Activated T-helper 1 cell treated with anti-CD3 and anti-CD28 coated beads, Interleukin-12 subunit alpha, Interleukin-12 subunit beta, Interleukin-2, Interleukin-4 antibody, amounts not matched to agents 30 ng/mL and 10 ng/mL and 1 ng/mL, durations not matched to agents 14 hours and 24 hours and 36 hours (primary cell): ENCODE measurements at places on chromosomes 11 and 22. TPM values are rescaled to one million over a fixed set of nuclear protein-coding genes. Genes with fewer than 3 reads are reported as not detected.

GRCh38 chr22:30717331-30717921 is 22.8 kb downstream of the OSBP2 start:
- peak overlapping the region; percentile 48 for H3K27ac ChIP-seq
- DNase-seq, result no peak
- peaks cover 5% of the 10 kb centered on the region for H3K36me3 ChIP-seq
- peaks cover 13% of the 10 kb centered on the region for H3K4me1 ChIP-seq

GRCh38 chr22:20238901-20239675 is 29.0 kb downstream of the RTN4R start:
- peaks cover 7% of the 10 kb centered on the region for H3K4me1 ChIP-seq
- H3K36me3 ChIP-seq, result no peaks in the 10 kb centered on the region
- no peaks in the 10 kb centered on the region for H3K27me3 ChIP-seq
- H3K4me3 ChIP-seq, result no peak overlapping the region

DNA sequence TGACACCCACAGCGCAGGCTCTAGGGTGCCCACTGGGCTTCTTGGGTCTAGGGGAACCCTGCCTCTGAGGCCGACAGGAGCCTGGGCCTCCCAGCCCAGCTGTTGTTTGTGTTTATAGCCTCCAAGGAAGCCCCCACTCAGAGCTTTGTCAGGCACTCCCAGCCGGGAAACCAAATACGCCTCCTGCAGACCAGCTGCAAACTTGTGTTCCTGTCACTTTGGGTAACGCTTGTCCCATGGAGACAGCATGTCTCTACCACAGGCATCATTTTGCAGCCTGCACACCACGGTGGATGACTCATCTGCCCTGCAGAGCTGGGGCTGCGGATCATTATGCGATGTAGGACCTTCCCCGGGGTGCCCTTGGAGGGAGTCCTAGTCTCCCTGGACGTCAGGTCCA is 40.6 kb upstream of the CRYBB3 start:
- no peaks in the 10 kb centered on the region for H3K27me3 ChIP-seq
- no peaks in the 10 kb centered on the region for H3K36me3 ChIP-seq
- no peak overlapping the region for H3K27ac ChIP-seq
- no peak overlapping the region for H3K4me3 ChIP-seq

Gene DCDC1
- total RNA-seq, result not detected in 2 replicates

DNA sequence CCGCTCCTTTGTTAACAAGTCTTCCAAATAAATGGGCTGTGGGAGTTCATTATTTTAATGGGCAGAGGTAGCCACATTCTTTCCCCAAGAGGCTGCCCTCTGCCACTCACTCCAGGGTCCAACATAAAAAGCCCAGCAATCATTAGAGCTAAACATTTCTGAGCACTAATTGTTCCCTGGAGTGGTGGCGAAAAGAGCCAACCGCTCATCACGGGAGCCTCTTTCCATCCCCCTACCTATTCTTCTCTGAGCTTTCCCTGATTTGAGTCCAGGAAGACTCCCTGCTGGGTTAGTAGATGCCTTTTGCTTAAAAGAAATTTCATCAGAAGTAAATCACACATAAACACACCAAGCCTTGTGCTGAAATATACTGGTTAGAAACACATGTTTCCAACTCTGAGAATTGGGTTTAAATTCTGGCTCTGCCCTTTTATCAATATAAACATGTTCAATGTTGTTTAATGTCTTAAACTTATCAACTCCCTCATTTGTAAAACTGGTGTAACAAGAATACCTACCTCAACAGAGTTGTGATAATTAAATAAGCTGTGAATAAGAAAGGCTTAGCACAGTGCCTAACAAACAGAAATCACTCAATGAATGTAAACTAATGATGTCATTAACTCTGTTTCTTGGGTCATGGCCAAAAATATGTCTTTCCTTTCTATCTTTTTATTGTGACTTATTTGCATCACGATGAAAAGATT is at the start of gene OR5A2:
Gene OR5A2, minus strand, starts transcription at position 53 of the 707 bp plus-strand sequence. CDS start 3,460 bp downstream, outside the sequence.
- H3K4me1 ChIP-seq, result no peaks in the 10 kb centered on the region
- peaks cover 8% of the 10 kb centered on the region for H3K27me3 ChIP-seq
- H3K27ac ChIP-seq, result no peak within 1 kb of the TSS
- DNase-seq, result no peak

- no peak for DNase-seq
- H3K36me3 ChIP-seq, result peaks cover 2% of the 10 kb centered on the region
- no peak overlapping the region for H3K4me3 ChIP-seq
- H3K4me1 ChIP-seq, result peaks cover 44% of the 10 kb centered on the region
These were observed 71.4 kb downstream of the NAT10 start for GRCh38 chr11:34176751-34177209.

Gene OR6A2
- 0.31 and 0.47 TPM in 2 replicates for total RNA-seq

Gene TTLL1
- 2.0 TPM in 2 replicates for total RNA-seq

DNA sequence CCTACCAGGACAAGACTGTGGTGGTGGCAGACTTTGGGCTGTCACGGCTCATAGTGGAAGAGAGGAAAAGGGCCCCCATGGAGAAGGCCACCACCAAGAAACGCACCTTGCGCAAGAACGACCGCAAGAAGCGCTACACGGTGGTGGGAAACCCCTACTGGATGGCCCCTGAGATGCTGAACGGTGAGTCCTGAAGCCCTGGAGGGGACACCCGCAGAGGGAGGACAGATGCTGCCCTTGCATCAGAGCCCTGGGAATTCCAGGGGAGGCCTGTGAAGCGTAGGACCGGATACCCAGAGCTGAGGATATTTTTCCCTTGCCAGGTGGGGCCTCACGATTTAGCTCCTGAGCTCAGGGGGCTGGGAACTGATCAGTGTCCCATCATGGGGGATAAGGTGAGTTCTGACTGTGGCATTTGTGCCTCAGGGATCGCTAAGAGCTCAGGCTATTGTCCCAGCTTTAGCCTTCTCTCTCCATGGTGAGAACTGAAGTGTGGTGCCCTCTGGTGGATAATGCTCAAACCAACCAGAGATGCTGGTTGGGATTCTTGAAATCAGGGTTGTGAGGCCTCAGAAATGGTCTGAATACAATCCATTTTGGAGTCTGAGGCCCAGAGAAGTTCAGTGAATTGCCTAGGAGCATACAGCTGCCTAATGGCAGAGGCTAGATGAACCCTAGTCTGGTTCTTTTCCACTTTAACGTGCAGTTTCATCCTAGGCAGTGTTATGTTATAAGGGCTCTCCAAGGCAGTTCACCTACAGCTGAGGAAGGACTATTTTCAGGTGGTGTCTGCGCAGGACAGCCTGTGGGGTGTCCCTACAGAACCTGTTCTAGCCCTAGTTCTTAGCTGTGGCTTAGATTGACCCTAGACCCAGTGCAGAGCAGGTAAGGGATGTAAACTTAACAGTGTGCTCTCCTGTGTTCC is 19.5 kb downstream of the PIK3IP1 start:
- H3K27ac ChIP-seq, result peak overlapping the region; percentile 52
- peaks cover 14% of the 10 kb centered on the region for H3K4me1 ChIP-seq
- no peak overlapping the region for H3K4me3 ChIP-seq

Gene KRTAP5-2
- total RNA-seq, result not detected in 2 replicates

DNA sequence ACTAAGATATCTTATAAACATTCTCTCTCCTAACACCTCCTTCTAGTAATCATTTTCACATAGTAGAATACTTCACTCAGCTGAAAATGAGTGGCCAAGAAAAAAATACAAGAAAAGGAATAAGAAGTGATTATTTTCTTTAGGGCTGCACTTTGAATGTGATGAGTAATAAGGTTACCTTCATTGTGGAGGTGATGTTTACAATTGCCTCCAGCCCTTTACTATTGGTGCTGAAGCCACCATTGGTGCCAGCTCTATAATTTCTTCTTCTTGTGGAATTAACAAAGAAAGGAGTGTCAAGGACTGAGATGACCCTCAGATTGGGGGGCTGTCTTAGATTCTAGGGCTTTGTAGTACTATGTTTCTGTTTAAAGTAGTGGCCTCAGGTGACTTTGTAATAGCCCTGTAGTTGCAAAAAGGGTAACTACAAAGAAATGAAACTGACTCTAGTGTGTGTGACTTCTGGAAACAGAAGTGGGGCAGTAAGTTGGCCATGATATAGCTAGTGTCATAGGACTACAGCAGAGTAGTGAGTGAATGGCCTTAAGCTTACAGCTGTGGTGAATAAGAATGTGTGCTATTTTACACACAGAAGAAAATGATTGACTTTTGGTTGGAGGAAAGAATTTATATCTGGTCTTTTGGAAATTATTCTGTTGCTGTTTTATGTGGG is 287.2 kb downstream of the TMEM135 start:
- no peaks in the 10 kb centered on the region for H3K4me1 ChIP-seq
- no peaks in the 10 kb centered on the region for H3K27me3 ChIP-seq
- DNase-seq, result no peak
- no peak overlapping the region for H3K27ac ChIP-seq
- H3K4me3 ChIP-seq, result no peak overlapping the region
- H3K36me3 ChIP-seq, result peaks cover 6% of the 10 kb centered on the region

- H3K27ac ChIP-seq, result peak overlapping the region; percentile 84
- H3K27me3 ChIP-seq, result peaks cover 25% of the 10 kb centered on the region
- DNase-seq, result no peak
- H3K4me3 ChIP-seq, result peak overlapping the region; percentile 92
These were observed 28.3 kb upstream of the WNT11 start for GRCh38 chr11:76234416-76235232.

Gene PLAAT2
- total RNA-seq, result not detected in 2 replicates

GRCh38 chr11:100294748-100295147 is 392.3 kb upstream of the ARHGAP42 start:
- no peak overlapping the region for H3K4me3 ChIP-seq
- no peaks in the 10 kb centered on the region for H3K27me3 ChIP-seq
- DNase-seq, result no peak
- H3K4me1 ChIP-seq, result no peaks in the 10 kb centered on the region

Gene KCNC1
- not detected in 2 replicates for total RNA-seq

GRCh38 chr11:2744166-2744565 is 44.4 kb upstream of the KCNQ1OT1 start:
- H3K27ac ChIP-seq, result no peak overlapping the region

Gene PKDREJ
- 0.03 TPM in 1 of 2 replicates, not detected in the other for total RNA-seq

Gene ZDHHC13
- 25.0 and 28.9 TPM in 2 replicates for total RNA-seq

Gene INS
- not detected in 2 replicates for total RNA-seq

GRCh38 chr22:22099833-22100812 is 117.5 kb upstream of the TOP3B start:
- H3K4me3 ChIP-seq, result no peak overlapping the region
- no peak for DNase-seq
- H3K36me3 ChIP-seq, result no peaks in the 10 kb centered on the region
- no peak overlapping the region for H3K27ac ChIP-seq

Gene KRTAP5-11
- total RNA-seq, result not detected in 2 replicates

- H3K36me3 ChIP-seq, result peaks cover 2% of the 10 kb centered on the region
- peak within 1 kb of the TSS; percentile 90 for H3K4me3 ChIP-seq
- DNase-seq, result peak; percentile 53
- H3K4me1 ChIP-seq, result peaks cover 16% of the 10 kb centered on the region
- H3K27me3 ChIP-seq, result no peaks in the 10 kb centered on the region
- peak within 1 kb of the TSS; percentile 74 for H3K27ac ChIP-seq
These were observed at the start of the genes MPST and TST for GRCh38 chr22:37019309-37020191. Gene MPST, plus strand, starts transcription at chr22:37019742. Its CDS starts 95 bp downstream, at chr22:37019837. Gene TST, minus strand, starts transcription at chr22:37019447. Its CDS starts 715 bp downstream, at chr22:37018732.

Gene EP300
- total RNA-seq, result 69.2 and 85.8 TPM in 2 replicates

Gene OLFML1
- total RNA-seq, result not detected in 2 replicates

GRCh38 chr11:79071190-79071589 is 369.6 kb downstream of the TENM4 start:
- H3K27me3 ChIP-seq, result peaks cover 7% of the 10 kb centered on the region
- no peak overlapping the region for H3K27ac ChIP-seq
- H3K4me1 ChIP-seq, result no peaks in the 10 kb centered on the region

- H3K4me1 ChIP-seq, result no peaks in the 10 kb centered on the region
- H3K4me3 ChIP-seq, result no peak overlapping the region
- no peaks in the 10 kb centered on the region for H3K36me3 ChIP-seq
- peaks cover 24% of the 10 kb centered on the region for H3K27me3 ChIP-seq
These were observed 89.1 kb upstream of the USP47 start for GRCh38 chr11:11752679-11753078.

DNA sequence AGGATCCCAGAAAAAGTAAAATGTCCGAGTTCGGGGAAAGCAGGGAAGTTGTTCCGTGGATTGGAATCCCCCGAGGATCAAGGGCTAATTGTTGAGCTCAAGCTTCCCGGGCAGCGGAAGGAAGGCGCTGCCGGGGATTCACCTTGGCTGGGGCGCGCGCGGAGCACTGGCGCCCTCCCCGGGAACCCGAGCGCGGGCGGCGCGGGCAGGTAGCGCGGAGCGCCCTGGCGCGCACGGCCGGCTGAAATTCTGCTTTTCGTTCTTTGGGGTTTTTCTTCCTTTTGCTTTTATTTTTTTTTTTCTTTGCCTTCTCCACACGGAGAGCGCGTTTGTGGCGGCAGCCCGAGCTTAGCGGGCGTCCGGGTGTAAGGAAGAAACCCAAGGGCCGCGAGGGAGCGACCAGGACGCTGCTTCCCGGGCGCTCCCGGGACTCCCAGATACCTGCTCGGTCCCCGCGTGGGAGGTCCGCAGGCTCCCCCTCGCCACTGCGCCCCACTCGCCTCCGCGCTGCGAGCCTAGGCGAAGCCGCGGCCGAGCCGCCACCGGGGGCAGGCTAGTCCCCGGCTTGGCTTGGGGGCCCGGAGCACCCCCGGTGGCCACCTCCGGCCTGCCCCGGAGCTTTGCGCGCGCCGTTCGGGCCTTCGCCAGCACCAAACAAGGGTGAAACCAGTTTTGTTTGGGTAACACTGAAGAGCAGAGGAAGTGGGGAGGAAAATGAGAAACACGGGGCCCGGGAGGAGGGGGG is 4.8 kb upstream of the IGF2 start:
- peaks cover 60% of the 10 kb centered on the region for H3K27me3 ChIP-seq
- no peaks in the 10 kb centered on the region for H3K36me3 ChIP-seq
- no peak overlapping the region for H3K27ac ChIP-seq
- no peak for DNase-seq

DNA sequence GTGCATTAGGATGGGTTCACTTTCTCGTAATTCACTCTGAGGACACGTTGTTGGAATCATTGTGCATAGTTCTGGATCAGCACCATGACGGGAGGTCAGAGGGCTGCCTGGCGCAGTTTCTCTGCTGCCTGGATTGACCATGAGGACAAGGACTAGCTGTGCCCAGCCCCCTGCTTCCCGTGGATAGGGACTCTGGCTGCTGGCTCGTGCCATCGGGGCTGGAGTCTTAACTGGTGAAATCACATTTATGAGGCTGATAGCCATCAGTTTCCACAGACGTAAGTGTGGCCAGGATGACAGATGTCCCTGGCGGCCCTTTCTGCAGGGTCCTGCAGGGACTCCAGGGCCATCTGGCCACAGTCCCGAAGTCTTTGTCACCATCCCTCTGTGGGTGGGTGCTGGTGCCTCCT is 24.1 kb upstream of the GRAMD4 start:
- H3K27ac ChIP-seq, result no peak overlapping the region
- H3K4me3 ChIP-seq, result no peak overlapping the region
- no peak for DNase-seq
- H3K4me1 ChIP-seq, result peaks cover 21% of the 10 kb centered on the region

Gene IGF2
- total RNA-seq, result 1.2 and 1.5 TPM in 2 replicates

DNA sequence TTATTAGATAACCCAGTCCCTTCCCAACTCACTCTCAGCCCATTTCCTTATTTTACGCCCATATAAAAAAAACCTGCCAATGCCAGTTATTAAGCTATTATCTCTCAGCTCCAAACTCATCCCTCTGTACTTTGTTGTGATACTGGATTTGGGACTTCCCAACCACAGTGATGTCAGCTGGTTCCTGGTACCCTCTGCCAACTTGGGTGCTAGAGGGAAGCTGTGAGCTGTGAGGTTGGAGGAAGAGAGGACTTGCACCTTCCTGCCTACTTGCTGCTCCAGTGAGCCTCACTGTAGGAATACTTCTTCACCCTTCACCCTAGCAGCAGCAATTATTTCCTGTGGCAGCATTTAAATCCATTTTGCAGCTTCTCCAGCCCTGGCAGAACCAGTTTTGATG is 19.2 kb upstream of the CSF2RB start:
- DNase-seq, result no peak
- peaks cover 43% of the 10 kb centered on the region for H3K4me1 ChIP-seq
- no peaks in the 10 kb centered on the region for H3K27me3 ChIP-seq
- peaks cover 9% of the 10 kb centered on the region for H3K36me3 ChIP-seq

Gene CDKN1C
- total RNA-seq, result 3.1 and 3.9 TPM in 2 replicates
